ENCODE measurements at places on chromosomes 3 and 15.

- DNase-seq = no peak
These were observed 23.7 kb downstream of the CLEC3B start for GRCh38 chr3:45049807-45050206.

DNA sequence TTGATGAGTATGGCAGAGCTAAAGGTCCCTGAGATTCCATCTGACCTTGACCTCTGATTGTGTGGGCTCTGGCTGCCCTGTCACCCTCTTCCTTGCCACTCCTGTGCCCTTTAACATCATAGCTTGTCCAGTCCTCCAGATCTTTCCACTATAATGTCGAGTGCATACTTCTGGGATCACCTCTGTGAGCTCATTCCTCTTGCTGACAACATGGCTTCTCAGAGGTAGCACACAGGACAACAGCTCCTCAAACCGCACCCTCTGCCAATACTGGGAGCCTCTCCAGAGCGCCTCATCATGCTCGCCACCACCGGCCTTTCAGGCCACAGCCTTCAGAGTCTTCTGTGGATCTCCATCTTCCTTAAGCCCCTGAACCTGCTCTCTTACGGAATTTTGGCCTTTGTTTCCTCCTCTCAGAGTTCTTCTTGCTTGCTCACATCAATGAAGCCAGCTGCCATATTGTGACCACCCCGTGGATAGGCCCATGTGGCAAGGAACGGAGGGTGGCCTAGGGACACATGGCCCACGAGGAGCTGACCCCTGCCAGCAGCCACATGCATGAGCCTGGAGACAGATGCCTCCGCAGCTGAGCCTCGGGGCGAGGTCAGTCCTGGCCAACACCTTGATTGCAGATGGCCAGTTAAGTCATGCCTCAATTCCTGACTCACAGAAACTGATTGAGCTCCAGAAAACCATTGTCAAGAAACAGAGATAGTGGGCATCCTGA lies 31.1 kb downstream of the PLA2G4D start:
- no peak for DNase-seq

GRCh38 chr3:178295292-178295912 lies 240.8 kb upstream of the KCNMB2 start:
- DNase-seq = no peak

GRCh38 chr15:76116138-76116885 lies 56.5 kb downstream of the TMEM266 start:
- DNase-seq = no peak

DNA sequence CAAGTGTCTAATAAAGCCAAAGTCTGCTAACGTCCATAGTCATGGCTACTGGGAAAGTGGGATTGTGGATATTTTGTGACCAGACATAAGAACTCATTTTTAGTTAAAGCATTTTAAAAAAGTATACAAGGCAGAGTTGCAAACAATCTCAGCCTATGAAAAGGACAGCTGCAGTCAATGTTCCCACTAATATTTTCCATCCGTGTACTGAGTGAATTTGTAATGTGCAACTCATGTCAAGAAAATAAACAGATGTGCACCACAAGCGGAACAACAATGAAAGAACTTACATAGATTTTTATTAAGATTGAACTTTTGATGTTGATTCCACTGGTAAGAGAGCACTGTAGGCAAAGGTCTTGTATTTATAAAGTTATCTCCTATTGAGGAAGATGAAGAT lies 231.3 kb upstream of the SEMA6D start:
- DNase-seq = no peak

- DNase-seq = no peak
These were observed 8.5 kb upstream of the IREB2 start for GRCh38 chr15:78429477-78429876.

GRCh38 chr3:110165753-110166152 lies 828.4 kb upstream of the DPPA4 start:
- DNase-seq = no peak

DNA sequence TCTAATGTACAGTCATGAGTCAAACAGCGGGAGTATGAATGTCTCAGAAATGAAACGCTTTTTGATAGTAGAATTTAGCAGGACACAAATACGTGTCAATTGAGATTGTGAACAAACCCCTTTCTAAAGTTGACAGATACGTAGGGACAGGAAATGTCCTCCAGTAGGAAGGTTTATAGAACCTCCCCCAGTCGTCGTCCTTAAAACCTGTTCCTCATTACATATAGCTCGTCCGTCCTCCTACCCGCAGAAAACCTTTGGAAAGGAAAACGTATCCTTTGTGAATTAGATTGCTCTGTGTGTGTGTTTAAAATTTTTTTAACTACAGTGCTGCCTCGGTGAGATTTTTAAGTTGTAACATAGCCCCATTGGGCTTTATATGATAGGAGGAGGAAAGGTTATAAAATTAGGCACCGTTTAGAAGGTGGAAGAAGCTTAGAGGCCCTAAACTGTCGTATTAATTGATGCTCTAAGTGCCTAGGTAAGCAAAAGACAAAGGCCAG lies 4.1 kb downstream of the UBE2E1 start:
- no peak for DNase-seq

DNA sequence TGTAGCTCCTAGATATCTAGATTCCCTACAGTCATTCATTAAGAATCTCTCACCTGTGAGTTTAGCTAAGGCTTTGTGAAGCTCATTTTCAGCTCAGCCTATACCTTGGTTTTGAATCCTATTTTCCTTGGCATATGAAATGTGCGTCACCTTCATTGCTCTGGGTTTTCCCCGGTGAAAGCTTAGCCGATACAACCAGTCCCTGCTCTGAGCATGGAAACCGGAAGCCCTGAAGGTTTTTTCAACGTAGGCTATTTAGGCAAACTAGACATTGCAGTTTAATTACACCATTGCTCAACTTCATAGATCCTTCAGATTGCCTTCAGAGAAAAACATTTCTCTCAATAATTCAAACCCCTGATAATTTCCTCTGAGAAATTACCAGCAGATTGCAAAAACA lies 206.8 kb upstream of the TPRG1 start:
- no peak for DNase-seq

Data from memory B cell (primary cell).